ENCODE measurements at places on chromosomes 4 and X.

GRCh38 chrX:40006106-40007017 is 91.4 kb downstream of the BCOR start:
- peak; percentile 69 for DNase-seq

- peak; percentile 70 for DNase-seq
These were observed 183.2 kb downstream of the FBXW7 start for GRCh38 chr4:152352622-152353116.

DNA sequence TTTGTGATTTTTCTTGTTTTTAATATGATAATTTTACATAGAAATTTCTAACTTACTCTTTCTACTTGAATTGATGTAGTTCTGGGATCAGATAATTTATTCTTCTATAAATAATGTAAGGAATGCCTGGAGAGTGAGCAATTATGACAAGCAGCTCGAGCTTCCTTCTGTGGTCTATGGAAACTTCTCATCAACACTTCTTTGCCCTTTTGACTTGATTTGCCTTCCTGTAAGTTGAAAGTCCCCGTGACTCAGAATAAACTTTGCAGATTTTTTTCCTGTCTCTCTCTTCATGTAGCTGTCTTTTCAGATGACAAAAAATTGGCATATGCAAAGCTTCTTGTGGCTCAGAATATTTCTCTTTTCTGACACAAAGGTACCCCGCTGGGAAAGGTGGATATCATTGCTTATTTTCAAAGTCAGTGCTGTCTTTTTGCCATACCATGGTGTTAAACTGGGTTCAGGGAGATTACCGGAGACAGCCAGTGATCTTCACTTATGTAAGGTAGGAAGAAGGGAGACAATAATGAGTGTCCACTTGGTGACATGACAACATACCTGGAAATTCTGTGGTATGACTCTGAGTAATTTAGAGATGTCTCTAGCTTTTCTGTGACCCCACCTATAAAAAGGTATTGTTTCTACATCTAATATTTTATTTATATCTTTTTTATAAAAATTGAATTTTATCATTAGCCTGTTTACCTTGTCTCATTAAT is 278.6 kb upstream of the GNPDA2 start:
- DNase-seq = no peak

DNA sequence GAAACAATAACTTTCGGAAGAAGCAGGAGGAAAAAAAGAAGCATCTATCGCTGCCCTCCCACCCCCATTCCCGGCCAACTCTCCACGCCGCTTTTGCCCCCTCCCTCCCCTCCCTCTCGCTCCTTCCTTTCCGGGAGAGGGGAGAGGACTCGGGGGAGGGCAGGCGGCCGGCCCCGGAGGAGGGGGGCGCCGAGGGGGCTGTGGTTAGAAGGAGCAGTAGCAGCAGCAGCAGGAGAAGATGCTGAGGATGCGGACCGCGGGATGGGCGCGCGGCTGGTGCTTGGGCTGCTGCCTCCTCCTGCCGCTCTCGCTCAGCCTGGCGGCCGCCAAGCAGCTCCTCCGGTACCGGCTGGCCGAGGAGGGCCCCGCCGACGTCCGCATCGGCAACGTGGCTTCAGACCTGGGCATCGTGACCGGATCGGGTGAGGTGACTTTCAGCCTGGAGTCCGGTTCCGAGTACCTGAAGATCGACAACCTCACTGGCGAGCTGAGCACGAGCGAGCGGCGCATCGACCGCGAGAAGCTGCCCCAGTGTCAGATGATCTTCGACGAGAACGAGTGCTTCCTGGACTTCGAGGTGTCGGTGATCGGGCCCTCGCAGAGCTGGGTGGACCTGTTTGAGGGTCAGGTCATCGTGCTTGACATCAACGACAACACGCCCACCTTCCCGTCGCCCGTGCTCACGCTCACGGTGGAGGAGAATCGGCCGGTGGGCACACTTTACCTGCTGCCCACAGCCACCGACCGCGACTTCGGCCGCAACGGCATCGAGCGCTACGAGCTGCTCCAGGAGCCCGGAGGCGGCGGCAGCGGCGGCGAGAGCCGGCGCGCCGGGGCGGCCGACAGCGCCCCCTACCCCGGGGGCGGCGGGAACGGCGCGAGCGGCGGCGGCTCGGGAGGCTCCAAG is 1.3 kb downstream of the PCDH7 start:
- DNase-seq = peak; percentile 79

GRCh38 chrX:151633157-151633556 is 62.1 kb upstream of the PRRG3 start:
- no peak for DNase-seq

DNA sequence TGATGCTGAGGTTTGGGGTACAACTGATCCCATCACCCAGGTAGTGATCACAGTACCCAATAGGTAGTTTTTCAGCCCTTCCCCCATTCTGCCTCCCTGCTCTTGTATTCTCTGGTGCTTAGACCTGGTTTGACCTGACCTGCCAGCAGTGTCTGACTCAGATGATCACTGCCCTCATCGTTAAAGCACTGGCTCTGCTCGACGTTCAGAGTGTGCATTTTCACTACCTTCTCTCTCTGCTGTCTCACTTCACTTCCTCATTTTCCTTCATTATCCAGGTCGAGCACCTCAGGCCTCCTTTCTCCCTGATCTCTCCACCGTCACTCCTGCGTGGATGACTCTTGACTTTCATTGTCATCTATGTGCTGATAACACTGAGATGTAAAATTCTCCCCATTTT is 83.6 kb downstream of the PARM1 start:
- DNase-seq = no peak

DNA sequence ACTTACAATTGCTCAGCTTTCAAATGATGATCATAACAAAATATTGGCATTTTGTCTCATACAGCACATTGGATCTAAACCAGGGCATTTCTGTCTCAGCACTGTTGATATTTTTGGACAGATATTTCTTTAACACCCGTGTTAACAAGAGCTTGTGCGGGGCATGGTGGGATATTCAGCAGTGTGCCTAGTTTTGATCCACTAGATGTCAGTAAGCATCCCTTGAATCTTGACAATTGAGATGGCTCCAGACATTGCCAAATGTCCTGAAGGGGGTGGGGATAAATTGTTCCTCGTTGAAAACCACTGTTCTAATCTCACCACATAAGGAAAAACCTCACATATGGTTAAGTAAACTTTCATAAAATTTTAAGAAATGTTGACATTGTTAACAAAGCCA is 806.3 kb downstream of the STIM2 start:
- DNase-seq = no peak

GRCh38 chr4:98341309-98341708 is 80.1 kb downstream of the RAP1GDS1 start:
- DNase-seq = peak; percentile 4

DNA sequence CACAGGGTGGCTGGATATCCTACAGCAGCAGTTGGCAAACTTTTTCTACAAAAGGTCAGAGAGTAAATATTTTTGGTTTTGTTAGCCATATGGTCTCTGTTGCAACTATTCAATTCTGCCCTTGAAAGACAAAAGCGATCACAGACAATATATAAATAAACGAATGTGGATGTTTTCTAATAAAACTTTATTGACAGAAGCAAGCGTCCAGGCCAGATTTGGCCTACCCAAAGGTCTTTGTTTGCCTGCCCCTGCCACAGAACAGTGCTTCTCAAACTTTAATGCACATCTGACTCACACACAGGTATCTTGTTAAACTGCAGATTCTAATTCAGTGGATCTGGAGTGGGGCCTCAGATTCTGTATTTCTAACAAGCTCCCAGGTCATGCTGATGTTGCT is 621.4 kb upstream of the DIPK2B start:
- no peak for DNase-seq

DNA sequence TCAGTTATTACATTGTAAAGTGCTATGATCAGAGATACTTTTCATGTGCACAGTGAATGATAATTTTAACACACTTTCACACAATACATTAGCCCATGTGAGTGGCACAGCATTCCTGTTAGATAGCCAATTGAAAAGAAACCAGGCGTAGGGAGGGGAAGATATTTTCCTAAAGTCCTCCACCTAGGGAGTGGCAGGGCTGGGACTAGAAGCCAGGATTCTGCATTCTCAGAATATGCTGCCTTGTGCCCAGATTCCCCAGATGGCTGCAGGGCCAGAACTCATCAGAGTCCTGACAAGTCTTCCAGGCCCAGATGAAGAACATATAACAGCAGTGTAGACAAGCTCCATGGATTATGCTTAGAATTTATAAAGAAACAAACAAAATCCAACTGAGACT is 350.2 kb downstream of the AFF2 start:
- DNase-seq = no peak

DNA sequence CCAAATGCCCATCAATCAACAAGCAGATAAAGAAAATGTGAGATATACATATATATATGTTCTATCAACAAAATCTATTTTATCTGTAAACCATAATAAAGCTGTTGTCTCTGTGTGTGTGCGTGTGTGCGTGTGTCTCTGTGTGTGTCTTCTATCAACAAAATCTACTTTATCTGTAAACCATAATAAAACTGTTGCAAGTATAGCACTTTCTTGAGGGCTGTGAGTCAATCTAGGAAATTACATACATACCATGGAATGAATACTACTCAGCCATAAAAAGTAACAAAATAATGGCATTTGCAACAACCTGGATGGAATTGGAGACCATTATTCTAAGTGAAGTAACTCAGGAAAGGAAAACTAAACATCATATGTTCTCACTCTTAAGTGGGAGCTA is 12.5 kb upstream of the PLK4 start:
- no peak for DNase-seq

DNA sequence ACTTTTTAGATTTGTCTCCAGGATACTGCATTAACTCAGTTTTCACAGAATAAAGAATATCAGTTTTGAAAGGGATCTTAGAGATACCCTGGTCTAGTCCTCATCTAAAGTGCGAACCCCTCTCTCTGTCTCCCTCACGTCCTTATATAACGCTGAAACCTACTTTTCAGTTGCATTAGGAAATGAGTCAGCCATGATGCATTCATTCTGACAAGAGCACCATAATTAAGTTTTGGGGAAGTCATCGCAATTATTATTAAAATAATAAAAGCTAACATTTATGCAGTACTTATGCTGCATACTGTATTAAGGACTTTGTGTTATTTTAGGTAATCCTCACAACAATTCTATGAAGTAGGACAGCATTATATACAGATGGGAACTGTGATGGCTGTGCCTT is 116.1 kb downstream of the REELD1 start:
- no peak for DNase-seq

DNA sequence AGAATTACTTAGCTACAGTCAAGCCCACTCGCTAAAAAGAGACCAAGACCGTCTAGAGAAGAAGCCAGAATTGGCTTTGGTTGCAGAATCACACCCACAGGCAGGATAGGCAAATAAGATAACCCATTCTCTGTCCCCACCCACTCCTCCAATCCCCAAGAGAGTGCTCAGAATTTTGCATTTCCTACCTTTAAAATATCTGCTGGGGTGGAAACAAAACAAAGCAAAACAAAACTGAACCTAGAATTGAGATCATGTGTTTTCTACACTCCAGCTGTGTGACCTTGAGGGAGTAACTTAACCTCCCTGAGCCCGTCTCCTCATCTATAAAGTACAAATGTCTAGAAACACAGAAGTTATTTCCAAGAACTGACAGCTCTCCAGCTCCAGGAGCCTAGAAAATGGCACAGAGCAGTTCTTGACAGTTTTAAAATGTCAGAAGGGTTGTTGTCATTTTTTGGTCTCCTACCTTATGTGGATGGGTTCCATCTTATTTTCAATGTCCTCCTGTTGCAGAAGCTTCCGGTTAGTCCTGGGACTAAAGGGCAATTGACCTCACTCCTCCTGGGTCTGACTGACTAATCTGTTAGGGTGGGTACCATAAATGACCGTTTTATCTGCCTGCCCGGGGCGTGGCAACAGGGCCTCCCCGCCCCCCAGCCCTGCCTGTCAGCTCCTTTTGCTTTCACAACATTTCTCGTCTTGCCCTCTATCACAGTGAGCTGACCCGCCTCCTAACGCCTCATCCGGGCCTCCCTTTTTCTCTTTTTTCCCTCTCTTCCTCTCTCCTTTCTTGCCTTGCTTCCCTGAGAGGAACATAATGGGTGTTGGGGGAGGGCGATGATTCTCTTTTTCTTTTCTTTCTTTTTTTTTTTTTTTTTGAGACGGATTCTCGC is 114.0 kb downstream of the RBM47 start:
- peak; percentile 42 for DNase-seq

GRCh38 chrX:84453351-84454246 is 48.7 kb downstream of the HDX start:
- no peak for DNase-seq

DNA sequence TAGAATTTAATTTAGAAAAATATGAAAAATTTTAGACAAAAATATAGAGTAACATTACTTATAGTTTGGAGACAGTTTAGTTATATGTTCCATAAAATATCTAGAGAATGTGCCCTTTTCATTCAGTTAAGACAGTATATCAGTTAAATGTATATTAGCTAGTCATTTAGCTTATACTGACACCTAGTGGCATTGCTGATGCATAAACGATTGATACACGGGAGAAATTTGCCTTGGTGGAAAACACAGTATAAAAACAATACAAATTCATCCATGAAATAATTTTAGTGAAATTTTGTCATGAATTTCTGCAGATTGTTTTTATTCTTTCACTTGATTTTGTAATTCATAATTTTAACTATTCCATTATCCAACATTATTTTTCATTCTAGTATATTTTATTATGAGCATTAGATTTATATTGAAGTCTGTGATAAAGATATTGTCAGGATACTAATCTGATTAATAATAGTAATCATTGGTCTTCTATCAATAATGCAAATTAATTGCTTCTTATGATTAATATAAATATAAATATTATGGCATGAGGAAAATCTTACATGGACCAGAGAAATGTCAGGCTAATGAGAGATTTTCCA is 219.0 kb downstream of the TLL1 start:
- no peak for DNase-seq

DNA sequence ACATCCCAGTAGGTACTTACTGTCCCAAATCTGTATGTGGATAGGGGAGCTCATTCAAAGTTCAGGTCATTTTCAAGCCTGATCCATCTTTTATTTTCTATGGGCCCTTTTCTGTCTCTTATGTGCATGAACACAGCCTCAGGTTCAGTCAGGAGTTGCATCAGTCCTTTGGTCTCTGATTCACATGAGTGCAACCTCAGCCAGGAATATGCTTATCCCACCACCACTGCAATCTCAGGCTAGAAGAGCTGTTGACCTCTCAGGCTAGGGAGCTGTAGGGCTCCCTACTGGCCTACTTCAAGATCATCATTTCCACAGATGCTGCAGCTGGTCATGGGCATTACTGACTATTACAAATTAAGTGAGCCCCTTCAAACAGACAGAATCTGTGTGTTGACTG is 27.2 kb downstream of the AASDH start:
- DNase-seq = no peak

GRCh38 chr4:142480244-142480643 is 365.9 kb downstream of the INPP4B start:
- no peak for DNase-seq

- no peak for DNase-seq
These were observed 305.9 kb downstream of the AFF2 start for GRCh38 chrX:148806145-148806870.

DNA sequence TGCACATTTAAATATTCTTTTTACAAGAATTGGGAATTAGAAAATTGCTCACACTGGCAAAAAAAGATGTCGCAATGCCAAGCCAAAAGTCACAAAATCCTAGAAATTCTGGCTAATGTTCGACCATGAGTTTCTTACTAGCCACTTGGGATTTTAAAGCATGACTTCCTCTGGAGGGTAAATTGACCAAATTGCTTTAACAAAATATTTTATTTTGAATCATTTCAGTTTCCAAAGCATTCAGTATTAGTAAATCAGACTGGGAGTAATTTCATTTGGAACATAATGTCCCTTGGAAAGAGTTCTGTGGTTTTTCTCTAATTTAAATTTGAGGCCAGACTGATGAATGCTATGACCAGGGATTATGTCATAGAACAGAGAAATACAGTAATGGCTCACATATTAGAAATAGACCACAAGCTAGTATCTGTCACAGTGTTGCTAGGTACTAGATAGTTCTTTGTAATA is 7.6 kb upstream of the CXCL5 start:
- no peak for DNase-seq

Measured in right kidney (tissue), 9 donors.